Head of caudate nucleus (tissue), 42 donors: ENCODE measurements at places on chromosomes 6 and 20.

DNA sequence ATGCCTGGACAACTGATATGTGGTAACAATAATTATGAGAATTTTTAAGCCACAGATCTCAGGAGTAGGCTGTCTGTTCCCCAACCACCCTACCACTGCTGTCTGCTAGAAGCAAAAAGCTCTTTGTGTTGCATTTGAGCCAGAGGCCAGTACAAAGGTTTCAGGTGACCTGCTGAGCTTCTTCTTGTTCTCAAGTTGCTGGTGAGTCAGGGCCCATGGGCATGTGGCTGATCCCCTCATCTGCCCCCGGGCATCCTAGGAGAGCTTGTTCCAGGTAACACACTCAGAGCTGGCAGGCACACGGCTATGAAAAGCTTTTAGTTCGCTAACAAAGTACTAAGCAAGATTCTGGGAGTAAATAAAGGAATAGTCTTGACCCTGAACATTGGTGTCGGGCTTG, 285.3 kb downstream of the CDC5L start:
- DNase-seq = no peak

- no peak for DNase-seq
Observed at GRCh38 chr20:59120919-59121318, 42.7 kb upstream of the ZNF831 start.

DNA sequence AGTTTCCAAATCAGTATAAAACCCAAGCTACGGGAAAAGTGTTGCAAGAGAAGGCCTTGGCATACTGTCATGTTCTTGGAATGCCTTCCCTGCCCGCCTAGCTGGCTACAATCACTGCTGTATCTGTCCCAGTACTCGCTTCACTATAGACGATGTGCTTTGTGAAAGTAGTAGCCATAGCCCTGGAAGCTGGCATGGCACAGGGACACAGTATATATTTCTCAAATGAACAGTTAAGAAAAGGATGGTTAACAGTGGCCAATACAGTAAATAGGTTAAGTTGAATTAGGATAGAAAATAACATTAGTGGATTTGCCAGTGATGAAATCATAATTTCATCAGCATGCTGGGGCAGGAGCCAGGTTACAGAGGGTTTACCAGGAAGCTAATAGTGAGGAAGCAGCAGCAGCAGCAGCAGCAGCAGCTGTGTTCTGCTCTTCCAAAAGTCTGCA, 499.3 kb downstream of the CDKAL1 start:
- DNase-seq = no peak

GRCh38 chr6:75437421-75437891, 56.1 kb downstream of the FILIP1 start:
- no peak for DNase-seq

DNA sequence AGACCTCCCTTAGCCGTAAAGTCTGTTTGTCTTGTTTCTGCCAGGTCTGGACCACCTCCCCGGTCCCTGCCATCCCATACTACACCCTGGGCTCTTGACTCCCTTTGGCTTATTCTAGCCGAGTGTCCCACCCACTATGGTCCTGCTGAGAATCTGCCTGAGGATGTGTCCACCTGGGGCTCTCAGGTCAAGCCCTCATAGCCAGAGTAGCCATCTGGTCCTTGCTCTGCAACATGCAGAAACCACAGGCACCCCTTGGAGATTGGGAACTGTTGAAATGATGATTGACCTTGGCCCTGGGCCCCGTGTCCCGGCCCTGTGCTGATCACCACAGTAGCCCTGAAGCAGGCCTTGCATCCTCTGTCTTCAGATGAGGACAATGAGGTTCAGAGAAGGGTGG, 44.0 kb downstream of the VSTM2L start:
- DNase-seq = no peak

- no peak for DNase-seq
Observed at GRCh38 chr6:139442188-139442671, 67.8 kb upstream of the CITED2 start.

GRCh38 chr6:15403094-15403755, 157.4 kb downstream of the JARID2 start:
- DNase-seq = no peak

- no peak for DNase-seq
Observed at GRCh38 chr6:137405806-137406205, 88.4 kb downstream of the OLIG3 start.

GRCh38 chr6:45619211-45619760, 241.6 kb upstream of the SUPT3H start:
- DNase-seq = no peak

GRCh38 chr6:148611213-148611612, 135.6 kb upstream of the UST start:
- no peak for DNase-seq

DNA sequence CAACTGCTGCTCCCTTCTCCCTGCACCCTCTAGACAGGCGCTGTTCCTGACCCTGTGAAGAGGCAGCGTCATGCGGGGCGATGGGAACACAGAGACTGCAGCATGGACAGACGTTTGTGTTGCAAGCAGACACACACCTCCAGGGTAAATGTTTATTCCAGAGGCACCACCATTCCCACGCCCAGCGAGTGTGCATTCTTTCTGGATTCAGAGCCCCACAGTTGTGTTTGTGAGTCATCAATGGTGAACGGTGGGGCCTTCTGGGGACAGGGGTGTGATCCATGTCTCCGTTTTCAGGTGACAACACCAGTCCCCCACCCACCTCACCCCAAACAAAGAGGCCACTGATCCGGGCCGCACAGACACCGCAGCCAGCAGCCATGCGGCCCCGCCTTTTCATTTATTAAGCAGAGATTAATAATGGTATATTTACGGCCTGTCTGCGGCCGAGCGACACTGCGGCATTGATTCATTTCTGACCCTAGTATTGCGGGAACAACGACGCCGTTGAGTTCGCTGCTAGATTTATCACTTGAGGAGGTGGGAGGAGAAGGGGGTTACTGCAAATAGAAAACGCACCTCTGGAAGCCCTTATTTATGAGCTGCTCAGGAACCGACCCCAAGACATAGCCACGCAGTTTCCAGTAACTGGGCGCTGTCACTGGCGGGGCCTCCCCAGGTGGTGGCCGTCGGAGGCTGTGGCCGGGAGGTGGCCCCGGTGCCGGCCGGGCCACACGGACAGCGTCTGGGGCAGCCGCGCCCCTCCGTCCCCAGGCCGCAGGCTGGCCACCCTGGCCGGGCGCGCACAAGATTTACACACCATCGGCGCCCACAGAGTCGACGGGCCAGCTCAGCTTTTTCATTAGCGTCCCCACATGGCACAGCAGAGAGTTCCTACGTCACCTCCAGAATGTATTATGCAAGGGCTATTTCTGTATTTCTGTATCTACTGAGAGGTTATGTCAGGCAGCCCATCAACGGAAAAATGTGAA, 367.6 kb downstream of the THBS2 start:
- DNase-seq = no peak

GRCh38 chr20:34574426-34574825, 15.9 kb downstream of the MAP1LC3A start:
- DNase-seq = no peak

GRCh38 chr6:36216559-36216958, 20.0 kb downstream of the BRPF3 start:
- DNase-seq = no peak

- no peak for DNase-seq
Observed at GRCh38 chr6:124008000-124008987, 204.6 kb downstream of the NKAIN2 start.

- DNase-seq = no peak
Observed at GRCh38 chr20:22472447-22473100, 111.8 kb downstream of the FOXA2 start.

DNA sequence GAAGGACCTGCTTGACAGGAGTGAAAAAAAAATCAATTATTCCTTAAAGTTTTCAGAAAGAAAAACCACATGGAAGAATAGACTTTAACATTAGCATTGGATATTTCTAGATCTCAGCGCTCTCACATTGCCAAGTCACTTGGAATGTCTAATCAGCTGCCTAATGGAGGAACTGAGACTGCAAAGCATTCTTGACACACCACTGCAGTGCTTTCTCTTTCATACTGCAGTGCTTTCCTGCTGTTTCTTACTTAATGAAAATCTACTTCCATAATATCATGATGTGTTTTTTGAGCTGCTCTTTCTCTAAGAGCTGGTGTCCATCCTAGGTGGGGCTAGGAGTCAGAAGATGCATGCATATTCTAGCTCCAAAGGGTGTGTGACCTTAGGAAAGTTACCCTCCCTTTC, 20.4 kb upstream of the MCM3 start:
- DNase-seq = no peak

GRCh38 chr6:135128268-135128914, 52.7 kb upstream of the MYB start:
- no peak for DNase-seq

DNA sequence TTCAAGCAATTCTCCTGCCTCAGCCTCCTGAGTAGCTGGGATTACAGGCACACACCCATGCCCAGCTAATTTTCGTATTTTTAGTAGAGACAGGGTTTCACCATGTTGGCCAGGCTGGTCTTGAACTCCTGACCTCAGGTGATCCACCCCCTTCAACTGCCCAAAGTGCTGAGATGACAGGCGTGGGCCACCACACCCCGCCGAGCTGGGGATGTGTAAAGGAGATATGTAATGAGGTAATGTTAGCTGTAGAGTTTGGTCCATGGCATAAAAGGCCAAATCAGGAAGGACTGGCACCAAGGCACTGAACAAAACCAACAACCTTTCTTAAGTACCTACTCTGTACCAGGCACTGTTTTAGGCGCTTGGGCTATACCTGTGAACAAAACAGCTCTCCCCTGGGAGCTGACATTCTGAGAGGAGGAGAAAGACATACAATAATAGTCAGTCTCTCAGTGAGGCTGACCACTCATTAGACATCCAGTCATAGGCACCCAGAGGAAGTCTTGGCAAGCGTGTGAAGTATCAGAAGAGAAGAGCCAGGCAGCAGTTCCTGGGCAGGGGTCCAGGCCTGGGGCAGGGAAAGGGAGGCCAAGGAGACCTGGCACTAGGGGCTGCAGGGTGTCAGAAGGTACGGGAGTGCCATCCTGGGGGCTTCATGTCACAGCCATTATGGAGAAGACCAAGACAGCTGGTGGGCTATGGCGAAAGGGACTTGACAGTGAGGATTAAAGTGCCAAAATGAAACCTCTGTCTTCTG, 164.8 kb upstream of the DTNBP1 start:
- DNase-seq = no peak

GRCh38 chr6:76861403-76861802, 601.9 kb downstream of the HTR1B start:
- no peak for DNase-seq

GRCh38 chr6:116385921-116386320, 15.2 kb downstream of the DSE start:
- no peak for DNase-seq

GRCh38 chr6:48919555-48919954, 543.5 kb downstream of the MMUT start:
- no peak for DNase-seq

- DNase-seq = no peak
Observed at GRCh38 chr20:53032478-53032932, 60.3 kb downstream of the TSHZ2 start.

DNA sequence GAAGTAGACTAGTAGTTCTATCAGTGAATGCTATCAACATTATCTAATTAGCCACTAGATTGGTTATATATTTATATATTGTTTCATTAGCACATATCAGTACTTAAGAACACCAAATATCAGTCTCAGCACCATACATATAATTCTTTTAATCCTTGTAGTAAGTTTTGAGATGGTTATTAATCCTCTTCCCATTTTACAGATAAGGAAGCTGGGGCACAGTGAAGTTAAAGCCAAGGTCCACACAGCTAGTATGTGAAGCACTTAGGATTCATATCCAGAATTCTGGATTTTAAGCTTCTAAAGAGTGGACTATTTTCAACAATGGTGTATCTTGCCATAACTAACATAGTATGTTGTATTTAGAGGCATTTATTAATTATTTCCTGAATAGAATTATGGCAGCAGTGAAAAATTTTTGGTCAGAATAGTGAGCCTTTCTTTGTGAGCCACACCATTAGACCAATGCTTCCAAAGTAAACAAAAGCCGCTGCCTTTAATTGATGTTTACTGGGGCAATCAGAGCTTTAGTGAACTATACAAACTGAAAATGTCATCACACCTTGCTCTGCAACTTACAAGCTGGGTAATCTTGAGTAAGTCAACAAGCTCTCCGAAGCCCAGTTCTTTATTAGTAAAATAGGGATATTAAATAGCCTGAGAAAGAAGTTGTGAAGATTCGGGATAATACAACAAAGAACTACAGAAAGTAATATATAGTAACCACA, 41.9 kb upstream of the HBS1L start:
- no peak for DNase-seq

- no peak for DNase-seq
Observed at GRCh38 chr6:73878403-73878802, 182.4 kb downstream of the CD109 start.

GRCh38 chr6:105596284-105596755, 193.4 kb upstream of the PREP start:
- DNase-seq = no peak

- DNase-seq = no peak
Observed at GRCh38 chr6:3618642-3619041, 132.9 kb downstream of the PXDC1 start.
